ENCODE measurements at places on chromosomes 2 and 18. TPM values are rescaled to one million over a fixed set of nuclear protein-coding genes. Genes with fewer than 3 reads are reported as not detected.

DNA sequence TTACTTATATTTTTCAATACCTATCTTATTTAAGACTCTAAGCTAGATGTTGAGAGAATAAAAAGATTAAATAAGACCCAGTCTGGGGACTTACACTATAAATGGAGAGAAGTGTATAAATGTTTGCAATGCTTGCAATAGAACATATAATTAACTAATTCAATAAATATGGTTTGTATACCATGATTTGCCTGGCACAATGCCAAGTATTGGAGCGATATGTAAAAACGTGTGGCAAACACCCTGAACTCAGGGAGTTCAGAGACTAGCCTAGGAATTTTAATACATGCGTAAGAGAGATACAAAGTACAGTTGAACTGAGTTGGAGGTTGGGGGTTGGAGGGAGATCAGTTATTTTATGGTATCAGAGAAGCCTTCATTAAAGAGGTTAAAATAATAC lies 251.8 kb upstream of the DDX18 start:
- DNase-seq: no peak

- no peak for DNase-seq
These were observed 345.3 kb upstream of the CDH2 start for GRCh38 chr18:28522236-28522635.

Gene ARMC9
- total RNA-seq: 33.0 TPM

GRCh38 chr2:163794635-163795034 lies 58.8 kb upstream of the FIGN start:
- DNase-seq: no peak

- no peak for DNase-seq
These were observed 18.9 kb upstream of the MAL start for GRCh38 chr2:95006588-95006987.

GRCh38 chr2:169175112-169175511 lies 105.7 kb downstream of the DHRS9 start:
- DNase-seq: no peak

Gene FSIP2
- total RNA-seq: 1.4 TPM

GRCh38 chr2:1588051-1588977 lies 156.0 kb downstream of the PXDN start:
- no peak for DNase-seq

DNA sequence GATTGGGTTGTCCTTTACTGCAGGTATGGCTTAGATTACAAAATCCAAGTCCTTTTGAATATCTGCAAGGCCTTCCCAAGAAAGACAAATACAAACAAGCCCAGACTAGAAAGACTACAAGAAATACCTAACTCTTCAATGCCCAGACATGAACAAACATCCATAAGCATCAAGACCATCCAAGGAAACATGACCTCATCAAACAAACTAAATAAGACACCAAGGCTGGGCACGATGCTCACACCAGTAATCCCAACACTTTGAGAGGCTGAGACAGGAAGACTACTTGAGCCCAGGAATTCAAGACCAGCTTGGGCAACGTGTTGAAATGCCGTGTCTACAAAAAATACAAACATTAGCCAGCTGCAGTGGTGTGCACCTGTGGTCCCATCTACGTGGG lies 31.7 kb downstream of the MAP4K3 start:
- no peak for DNase-seq

- DNase-seq: no peak
These were observed 50.6 kb upstream of the IKZF2 start for GRCh38 chr2:213202011-213202410.

GRCh38 chr2:98731041-98731893 lies at the start of gene MGAT4A:
Gene MGAT4A, minus strand, starts transcription at chr2:98731132. Its CDS starts 4,800 bp downstream, at chr2:98726332.
- peak; percentile 75 for DNase-seq

GRCh38 chr2:63218800-63219526 lies 168.3 kb downstream of the OTX1 start:
- no peak for DNase-seq

Gene NRP2
- total RNA-seq: 37.8 TPM

DNA sequence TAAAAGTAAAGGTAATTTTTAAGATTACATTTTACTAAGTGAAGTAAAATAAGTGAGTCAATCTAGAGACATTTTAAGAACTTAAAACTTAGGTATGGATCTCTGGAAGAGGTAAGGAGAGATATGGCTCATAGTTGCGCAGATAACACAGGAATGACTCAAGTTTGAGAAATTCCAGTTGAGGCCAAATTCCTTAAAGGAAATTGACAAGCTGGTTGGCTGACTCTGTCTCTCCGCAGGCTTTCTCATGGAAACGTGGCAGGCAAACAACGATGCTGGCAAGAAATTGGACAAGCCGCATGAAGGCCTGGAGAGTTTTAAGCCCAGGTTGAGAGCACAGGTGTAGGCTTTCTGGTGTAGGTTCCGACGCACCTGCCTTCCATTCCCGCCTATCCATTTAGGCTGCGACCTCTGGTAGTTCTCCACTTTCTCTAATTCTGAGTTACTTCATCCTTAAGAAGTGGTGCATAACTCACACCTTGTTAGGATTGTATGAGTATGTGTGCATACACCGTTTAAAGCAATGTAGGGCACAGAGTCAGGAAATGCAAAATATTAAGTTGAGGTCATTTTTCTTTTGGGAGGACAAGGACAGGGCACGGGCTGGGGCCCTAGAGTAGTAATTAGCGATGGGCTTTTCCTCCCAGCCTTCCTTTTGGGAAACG lies 589 bp upstream of the DAW1 start:
- no peak for DNase-seq

DNA sequence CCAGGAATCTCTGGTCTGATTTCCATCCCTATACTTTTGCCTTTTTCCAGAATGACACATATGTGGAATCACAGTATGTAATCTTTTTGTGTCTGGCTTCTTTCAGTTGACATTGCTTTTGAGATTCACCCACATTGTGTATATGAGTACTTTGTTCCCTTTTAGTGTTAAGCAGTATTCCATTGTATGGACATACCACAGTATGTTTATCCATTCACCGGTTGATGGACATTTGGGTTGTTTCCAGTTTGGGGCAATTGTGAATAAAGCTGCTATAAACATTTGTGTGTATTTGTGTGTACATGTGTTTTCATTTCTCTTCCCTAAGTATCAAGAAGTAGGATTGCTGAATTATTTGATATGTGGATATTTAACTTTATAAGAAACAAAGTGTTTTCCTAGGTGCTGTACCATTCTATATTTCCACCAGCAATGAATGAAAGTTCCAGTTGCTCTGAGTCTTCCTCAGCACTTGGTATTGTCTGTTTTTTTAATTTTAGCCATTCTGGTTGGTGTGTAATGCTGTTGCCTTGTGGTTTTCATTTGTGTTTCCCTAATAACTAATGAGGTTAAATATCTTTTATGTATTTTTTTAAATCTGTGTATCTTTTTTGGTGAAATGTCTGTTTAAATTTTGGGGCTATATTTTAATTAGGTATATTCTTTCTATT lies 203.5 kb upstream of the HAAO start:
- no peak for DNase-seq

Gene TMEM185B
- total RNA-seq: 12.5 TPM
